ENCODE measurements at places on chromosomes 2 and 18. TPM values are rescaled to one million over a fixed set of nuclear protein-coding genes. Genes with fewer than 3 reads are reported as not detected.

DNA sequence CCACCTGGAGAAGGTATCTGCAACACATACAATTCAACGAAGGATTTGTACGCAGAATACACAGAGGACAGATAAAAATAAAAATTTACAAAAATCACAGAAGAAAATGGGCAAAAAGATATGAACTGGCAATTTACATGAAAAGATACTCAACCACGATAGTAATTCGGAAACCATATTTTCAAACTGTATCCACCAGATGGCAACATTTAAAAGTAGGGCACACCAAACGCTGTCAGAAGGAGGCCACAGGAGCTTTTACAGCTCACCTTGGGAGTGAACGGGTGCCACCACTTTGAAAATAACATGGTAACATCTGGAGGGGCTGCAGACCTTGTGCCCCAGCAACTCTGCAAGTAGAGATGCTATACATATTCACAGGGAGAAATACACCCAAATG lies 9.8 kb downstream of the KIF1A start:
- H3K36me3 ChIP-seq = peaks cover 4% of the 10 kb centered on the region
- DNase-seq = no peak
- H3K27ac ChIP-seq = no peak overlapping the region
- no peak overlapping the region for H3K4me3 ChIP-seq
- no peaks in the 10 kb centered on the region for H3K4me1 ChIP-seq

The ICOS gene
- 0.13 TPM for polyA plus RNA-seq

The PIEZO2 gene
- not detected for polyA plus RNA-seq

DNA sequence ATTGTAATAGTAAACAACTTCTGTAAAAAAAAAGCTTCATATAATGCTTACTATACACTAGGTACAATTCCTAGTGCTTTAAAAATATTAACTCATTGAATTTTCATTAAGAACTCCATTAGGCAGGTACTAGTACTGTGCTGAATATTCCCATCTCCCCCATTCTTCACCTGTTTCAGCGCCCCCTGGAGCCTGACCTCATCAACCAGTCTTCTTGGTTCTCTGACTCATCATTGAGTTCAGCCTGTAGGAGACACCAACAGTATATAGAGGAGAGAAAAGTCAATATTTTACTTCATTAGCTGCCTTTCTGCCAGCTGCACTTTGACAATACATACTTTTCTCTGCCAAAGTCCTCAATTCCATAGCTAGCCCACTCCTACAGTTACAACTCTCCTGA lies 1009.9 kb upstream of the KLHL29 start:
- H3K4me3 ChIP-seq = no peak overlapping the region
- no peak for DNase-seq
- no peaks in the 10 kb centered on the region for H3K4me1 ChIP-seq
- H3K27me3 ChIP-seq = no peaks in the 10 kb centered on the region
- H3K36me3 ChIP-seq = no peaks in the 10 kb centered on the region

- no peaks in the 10 kb centered on the region for H3K4me1 ChIP-seq
- H3K27me3 ChIP-seq = peaks cover 8% of the 10 kb centered on the region
- no peak overlapping the region for H3K4me3 ChIP-seq
- no peak for DNase-seq
- peaks cover 8% of the 10 kb centered on the region for H3K36me3 ChIP-seq
- H3K27ac ChIP-seq = no peak overlapping the region
These were observed 22.7 kb upstream of the NCK2 start for GRCh38 chr2:105721991-105722511.

The MAP4K3 gene
- 3.9 TPM for polyA plus RNA-seq

- H3K27me3 ChIP-seq = peaks cover 5% of the 10 kb centered on the region
- no peak for DNase-seq
- no peaks in the 10 kb centered on the region for H3K4me1 ChIP-seq
- H3K4me3 ChIP-seq = no peak overlapping the region
These were observed 32.1 kb upstream of the LHCGR start for GRCh38 chr2:48787580-48787979.

The SERPINB13 gene
- not detected for polyA plus RNA-seq

The RAB6C gene
- not detected for polyA plus RNA-seq

GRCh38 chr2:126707941-126708340 lies 52.0 kb downstream of the GYPC start:
- peaks cover 10% of the 10 kb centered on the region for H3K36me3 ChIP-seq
- DNase-seq = no peak
- H3K27ac ChIP-seq = no peak overlapping the region
- H3K4me1 ChIP-seq = no peaks in the 10 kb centered on the region

GRCh38 chr2:135925571-135925970 lies 49.3 kb upstream of the MCM6 start:
- no peak overlapping the region for H3K4me3 ChIP-seq
- H3K36me3 ChIP-seq = peaks cover 16% of the 10 kb centered on the region
- H3K27me3 ChIP-seq = no peaks in the 10 kb centered on the region

- H3K4me3 ChIP-seq = no peak overlapping the region
- H3K27me3 ChIP-seq = peaks cover 3% of the 10 kb centered on the region
- H3K36me3 ChIP-seq = no peaks in the 10 kb centered on the region
- no peak for DNase-seq
- H3K27ac ChIP-seq = no peak overlapping the region
These were observed 93.6 kb downstream of the MTCL1 start for GRCh38 chr18:8799001-8799400.

DNA sequence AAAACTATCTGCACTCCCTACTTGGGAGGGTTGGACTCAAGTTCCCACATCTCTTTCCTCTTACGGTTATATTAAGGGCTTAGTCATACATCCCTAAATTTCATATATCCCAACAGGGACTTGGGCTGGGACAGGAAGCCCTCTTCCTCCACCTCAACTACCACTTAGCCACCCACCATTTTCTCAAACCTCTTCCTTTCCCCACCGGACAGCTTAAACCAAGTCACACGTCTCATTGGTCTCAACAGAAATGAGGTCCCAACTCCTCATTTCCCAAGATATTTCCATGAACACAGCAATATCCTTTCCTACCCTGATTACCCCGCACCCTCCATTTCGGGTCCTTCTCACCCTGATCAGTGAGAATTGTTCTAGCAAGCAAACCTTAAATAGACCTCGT lies 736 bp downstream of the ZSCAN30 start:
- DNase-seq = no peak
- peak overlapping the region; percentile 99 for H3K4me3 ChIP-seq
- H3K36me3 ChIP-seq = peaks cover 7% of the 10 kb centered on the region
